ENCODE measurements at places on chromosomes 2 and 18. TPM values are rescaled to one million over a fixed set of nuclear protein-coding genes. Genes with fewer than 3 reads are reported as not detected.

The RTP5 gene
- not detected for total RNA-seq

DNA sequence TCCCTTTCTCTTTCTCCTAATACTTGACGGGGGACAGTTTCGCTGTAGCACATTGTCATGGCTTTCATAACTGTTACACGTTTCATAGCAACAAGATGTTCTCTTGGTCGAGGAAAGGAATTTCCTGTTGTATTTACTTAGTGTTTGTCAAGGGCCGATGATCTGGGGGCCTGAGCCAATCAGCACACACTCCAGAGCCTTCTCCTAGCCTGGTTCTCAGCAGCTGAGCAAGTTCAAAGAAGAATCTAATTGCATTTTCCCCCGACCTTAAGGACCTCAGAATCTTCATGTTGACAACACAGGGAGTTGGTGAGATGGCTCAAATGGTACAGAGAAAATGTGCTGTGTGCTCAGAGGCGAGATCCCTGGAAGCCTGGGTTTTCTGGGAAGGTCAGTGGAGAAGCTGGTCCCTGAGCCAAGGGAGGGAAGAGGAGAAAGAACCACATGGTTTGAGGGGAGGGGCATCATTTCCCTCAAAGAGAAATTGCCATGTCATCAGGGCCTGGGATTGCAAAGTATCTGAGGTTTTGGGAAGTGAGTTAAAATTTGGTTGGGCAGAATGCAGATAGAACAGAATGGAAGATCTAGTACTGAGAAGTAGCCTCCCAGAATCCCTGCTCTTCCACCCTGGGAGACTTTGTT, 76.9 kb upstream of the AGAP1 start:
- no peak for DNase-seq

The RNF125 gene
- total RNA-seq: 11.8 TPM

DNA sequence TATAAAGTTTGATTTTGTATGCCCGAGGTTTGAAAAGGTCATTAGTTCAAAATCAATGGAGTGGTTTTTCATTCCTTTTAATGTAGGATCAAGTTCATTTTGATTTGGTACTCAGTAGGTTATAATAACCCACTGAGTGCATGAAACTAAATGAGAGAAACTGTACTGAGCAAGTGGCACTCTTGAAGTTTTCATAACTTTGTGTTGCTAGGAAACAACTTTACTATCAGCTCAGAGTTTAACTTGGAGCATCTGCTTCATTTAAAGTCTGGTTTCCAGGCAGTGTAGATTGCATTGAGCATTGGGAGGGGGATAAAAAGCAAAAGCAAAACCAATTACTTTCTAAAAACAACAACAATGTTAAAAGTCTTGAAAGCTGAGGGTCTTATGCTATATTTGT, 1361.6 kb upstream of the CHAC2 start:
- DNase-seq: no peak

DNA sequence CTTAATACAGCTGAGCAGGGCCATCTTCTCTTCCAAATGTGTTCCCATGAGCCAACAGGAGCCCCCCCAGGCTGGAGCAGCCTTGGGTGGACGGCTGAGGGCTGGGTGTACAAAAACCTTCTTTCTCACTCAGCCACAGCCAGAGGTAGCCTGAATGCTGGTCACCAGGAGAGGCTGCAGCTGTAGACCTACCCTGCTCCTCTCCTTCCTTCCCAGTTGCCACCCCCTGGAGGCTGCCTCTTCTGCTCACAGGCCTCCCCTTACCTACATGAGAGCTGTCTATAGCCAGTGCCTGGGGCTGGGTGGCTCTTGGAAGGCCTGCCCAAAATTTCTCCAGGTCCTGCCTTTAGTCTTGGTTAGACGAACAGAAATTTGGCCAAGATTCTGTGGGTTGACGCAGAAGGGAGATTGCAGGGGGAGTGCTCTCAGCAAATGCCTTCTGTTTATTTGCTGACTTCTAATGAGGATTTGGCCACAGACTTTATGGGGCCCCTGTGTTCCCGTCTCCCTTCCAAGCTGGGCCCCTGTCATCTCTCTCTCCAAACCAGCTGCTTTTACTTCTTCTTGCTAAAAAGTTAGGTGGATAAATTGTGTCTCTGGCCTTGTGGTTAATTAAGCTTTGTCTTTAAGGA, 18.3 kb downstream of the CELF4 start:
- DNase-seq: no peak

Measured in activated naive CD8-positive, alpha-beta T cell treated with anti-CD3 and anti-CD28 coated beads for 36 hours (primary cell).